ENCODE measurements at places on chromosomes 5 and 9.
A peak's percentile ranks its signal among the peaks of the same experiment; 100 is the strongest.

GRCh38 chr5:159133041-159133741, 33.5 kb upstream of the EBF1 start:
- DNase-seq, result peak; percentile 77

DNA sequence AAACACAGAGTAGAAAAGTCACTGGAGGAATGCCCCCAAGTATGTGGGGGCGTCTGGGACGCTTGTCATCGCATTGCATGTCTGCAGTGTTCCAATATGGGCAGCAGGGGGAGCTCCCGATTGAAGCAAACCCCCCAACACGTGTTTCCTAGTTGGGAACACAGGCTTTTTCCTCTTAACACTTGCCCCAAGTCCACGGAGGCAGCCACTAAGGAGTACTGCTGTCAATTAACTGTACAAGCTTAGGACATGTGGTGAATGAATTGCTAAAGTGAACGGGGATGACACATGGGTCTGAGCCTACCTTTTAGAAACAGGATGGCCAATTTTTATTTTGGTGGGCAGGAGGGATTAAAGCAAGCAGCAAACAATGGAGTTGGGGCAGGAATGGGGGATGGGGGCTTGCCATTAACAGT, 2.2 kb downstream of the GABRB2 start:
- DNase-seq, result peak; percentile 33

- no peak for DNase-seq
Observed at GRCh38 chr5:61283471-61283870, 48.6 kb upstream of the ZSWIM6 start.

DNA sequence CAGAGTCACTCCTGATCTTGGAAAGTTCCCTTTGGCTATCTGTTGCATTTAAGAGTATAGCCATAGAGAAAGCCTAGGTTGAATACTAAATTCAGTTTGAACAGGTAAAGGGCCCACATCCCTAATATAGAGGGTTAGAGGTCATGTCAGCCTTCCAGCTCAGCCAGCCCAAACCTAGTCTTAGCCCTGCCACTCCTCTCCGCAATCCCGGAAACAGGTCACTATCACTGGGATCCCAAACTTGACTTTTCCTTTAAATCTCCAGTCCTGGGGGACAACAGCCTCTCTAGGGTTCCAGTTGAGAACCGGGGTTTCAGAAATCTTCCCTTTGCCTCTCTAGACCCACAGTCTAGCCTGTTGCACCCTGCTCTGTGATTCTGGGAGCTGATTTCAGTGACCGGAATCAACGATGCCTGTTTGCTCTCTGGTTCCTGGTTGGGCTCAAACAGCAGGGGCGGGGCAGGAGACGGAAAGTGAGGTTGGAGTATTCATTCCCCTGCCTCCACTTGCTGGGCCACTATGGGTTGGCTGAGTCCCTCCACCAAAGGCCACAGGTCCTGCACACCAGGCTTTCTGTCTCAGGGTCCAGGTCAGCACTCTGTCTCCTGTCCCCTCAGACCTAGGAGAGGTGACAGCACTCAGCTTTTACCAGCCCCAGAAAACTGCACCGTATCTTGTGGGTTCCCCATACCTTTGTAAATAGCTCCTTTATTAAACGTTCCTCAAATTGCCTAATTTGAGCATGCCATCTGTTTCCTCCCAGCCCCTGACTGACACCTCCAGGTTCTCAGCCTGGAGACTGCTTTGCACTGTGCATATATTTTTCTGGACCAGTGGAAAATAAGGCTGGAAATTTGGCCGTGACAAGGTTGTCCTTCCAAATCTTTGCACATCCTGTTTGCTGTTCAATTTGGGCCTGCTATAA, 23.8 kb upstream of the CPEB4 start:
- no peak for DNase-seq

DNA sequence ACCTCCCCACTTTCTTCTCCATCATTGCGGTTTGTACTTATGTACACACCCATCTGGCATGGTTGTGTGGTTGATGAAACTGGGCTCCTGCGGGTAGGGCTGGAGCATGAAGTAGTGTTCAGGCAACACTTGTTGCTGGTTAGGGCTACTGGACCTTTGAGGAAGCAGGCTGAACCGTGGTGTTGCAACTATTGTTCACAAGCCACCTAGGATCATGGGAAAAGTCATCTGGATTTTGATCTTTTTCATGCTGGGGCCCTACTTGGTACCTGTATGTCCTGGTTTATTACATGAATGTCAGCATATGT, 40.1 kb upstream of the TIFAB start:
- DNase-seq, result no peak

DNA sequence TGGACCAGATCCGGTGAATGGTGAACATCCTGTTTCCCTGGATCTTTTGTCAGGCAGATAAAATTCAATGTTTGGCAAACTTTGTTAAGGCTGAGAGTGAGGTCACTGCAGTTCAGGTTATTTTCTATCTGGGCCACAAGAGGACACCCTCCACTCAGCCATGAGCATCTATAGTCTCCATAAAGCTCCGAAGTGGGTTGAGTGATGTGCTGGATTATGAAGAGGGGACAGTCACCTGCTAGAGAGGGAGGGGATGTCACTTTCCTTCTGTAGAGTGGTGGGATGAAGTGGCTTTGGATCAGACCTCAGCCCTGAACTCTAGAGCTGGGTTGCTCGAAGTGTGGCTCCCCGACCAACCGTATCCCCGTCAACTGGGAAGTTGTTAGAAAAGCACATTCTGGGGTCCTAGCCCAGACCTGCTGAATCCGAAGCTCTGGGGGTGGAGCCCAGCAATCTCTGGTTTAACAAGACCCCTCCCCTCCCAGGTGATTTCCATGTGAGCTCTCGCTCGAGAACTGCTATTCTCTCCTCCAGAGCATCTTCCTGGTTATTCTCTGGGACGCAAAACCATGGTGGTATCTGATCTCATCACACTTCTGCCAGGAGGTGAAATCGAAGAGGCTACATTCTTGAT, 31.8 kb upstream of the FGF1 start:
- peak; percentile 75 for DNase-seq

- DNase-seq, result no peak
Observed at GRCh38 chr5:54881286-54882005, 103.9 kb downstream of the ESM1 start.

DNA sequence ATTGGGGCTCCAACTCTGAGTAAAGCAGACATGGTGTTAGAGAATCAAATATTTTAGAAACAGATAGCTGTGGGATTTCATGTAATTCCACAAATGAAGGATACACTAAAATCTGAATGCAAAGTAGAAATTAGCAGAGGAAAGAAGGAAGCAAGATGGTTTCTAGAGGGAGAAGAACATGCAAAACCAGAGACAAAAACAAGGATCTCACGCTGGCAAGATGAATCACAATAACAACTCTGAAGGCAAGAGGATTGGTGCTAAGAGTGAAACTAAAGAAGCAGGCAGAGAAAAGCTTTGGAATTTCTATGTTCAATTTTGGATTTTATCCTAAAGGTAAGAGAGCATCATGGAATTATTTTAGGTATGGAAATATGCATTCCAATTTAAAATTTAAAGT, 857.2 kb upstream of the COX7C start:
- DNase-seq, result no peak

- no peak for DNase-seq
Observed at GRCh38 chr5:163809473-163809872, 304.1 kb downstream of the MAT2B start.

- no peak for DNase-seq
Observed at GRCh38 chr5:1312993-1313833, 18.3 kb upstream of the TERT start.

DNA sequence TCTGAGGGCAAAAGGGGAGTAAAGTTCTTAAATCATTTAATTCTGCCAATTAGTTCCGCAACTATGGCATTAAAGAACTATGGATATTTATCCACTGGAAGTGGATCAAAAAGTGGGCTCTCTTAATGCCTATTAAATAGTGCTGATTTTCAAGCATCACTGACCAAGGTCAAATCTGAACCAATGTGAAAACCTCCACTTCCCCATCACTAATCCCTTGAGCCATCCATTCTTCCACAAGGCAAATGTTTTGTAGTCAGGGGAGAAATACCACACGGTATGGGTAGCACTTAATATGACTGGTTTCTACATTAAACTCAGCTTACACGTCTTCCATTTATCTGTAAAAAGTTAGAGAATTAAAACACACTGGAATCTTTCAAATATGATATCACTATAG, 57.6 kb downstream of the MLLT3 start:
- no peak for DNase-seq

DNA sequence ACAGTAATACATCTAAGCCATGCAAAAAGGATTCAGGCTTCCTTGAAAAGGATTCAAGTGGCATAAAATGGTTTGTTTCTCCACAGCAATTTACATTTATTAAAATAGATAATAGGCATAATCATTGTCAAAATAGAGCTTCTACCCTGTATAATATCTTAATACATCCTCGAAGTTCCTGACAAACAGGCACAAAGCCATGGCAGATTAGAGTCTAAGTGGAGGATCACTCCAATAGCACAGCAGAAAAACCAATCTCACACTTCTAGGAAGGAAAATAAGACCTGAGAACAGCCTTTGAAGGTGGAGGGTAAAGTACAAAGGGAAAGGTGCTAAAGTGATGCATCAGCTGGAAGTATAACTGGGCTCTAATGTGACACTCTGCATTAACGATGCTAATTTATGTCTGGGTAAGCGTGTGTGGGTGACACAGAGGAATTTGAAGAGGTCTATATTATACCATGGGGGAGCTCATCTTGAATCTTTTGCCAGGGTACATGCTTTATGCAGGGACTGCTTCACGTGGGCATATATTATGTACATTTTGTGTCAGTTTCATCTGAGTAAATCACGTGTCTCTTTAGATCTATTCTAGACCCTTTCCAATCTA, 28.8 kb downstream of the PPP2R2B start:
- no peak for DNase-seq
